ENCODE measurements at places on chromosomes 7 and 10.

DNA sequence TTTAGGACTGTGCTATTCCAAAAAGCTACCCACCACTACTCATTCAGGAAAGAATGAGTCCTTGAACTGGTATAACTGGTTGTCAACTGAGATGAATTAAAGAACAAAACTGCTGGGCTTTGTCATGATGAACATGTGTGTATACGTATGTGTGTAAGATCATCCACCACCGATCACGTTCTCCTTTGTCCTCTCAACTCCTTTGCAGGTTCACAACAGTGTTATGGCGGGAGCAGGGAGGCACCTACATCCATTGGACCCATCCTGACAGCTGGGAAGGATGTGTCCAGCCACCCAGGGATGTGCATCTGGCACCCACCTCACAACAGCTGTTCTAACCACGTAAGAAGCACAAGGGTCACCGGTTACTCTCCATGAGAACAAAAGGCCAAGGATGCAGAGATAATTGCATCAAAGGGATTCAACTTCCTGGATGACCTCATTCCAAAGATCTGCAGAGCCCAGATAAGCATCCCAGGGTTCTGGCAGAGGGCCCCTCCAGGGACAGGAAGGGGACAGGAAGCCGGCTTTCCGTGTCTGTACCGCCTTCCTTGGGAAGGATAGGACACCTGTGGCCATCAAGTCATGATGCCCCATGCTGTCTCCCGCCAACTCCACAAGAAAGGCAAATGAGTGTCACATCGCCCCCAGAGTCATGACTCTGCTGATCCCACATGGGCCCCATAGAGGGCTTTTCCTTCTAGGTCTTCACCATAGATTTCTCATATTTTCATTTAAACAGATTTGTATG, 66.1 kb downstream of the STEAP1B start:
- no peak for DNase-seq

GRCh38 chr7:130092598-130092997, 22.3 kb downstream of the KLHDC10 start:
- DNase-seq = no peak

- no peak for DNase-seq
Observed at GRCh38 chr10:78957471-78958039, 111.2 kb upstream of the ZMIZ1 start.

DNA sequence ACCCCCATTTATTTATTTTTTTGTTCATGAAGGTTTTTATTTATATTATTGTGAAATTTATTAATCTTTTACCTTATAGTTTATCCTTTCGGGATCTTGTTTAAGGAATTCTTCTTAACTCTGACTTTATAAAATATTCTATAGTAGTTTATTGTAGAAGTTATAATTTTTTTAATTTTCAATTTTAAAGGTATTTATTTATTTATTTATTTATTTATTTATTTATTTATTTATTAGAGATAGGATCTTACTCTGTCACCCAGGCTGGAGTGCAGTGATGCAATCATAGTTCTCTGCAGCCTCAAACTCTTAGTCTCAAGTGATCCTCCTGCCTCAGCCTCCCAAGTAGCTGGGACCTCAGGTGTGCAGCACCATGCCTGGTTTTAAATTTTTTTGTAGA, 56.0 kb downstream of the NRF1 start:
- DNase-seq = no peak

DNA sequence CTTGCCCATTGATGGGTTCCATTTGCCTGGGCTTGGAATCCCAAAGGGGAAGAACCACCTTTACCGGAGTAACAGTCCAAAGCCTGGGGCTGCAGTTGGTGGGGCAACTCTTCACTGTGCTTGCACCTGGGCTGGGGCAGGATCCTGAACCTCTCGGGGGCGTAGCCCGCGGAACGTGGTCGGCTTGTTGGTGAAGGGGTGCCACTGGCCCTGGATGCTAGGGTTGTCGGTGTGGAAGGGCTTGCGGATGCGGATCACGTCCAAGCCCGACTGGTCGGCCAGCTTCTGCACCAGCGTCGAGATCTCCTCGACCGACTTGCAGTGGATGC, 710 bp downstream of the MRPL43 start:
- DNase-seq = no peak

GRCh38 chr10:48614481-48615390, 9.9 kb upstream of the ARHGAP22 start:
- DNase-seq = no peak

GRCh38 chr7:27735165-27735564, 4.8 kb upstream of the TAX1BP1 start:
- no peak for DNase-seq

GRCh38 chr10:114042895-114043531, 653 bp upstream of the ADRB1 start:
- no peak for DNase-seq
